ENCODE measurements at places on chromosomes 11 and 22.

DNA sequence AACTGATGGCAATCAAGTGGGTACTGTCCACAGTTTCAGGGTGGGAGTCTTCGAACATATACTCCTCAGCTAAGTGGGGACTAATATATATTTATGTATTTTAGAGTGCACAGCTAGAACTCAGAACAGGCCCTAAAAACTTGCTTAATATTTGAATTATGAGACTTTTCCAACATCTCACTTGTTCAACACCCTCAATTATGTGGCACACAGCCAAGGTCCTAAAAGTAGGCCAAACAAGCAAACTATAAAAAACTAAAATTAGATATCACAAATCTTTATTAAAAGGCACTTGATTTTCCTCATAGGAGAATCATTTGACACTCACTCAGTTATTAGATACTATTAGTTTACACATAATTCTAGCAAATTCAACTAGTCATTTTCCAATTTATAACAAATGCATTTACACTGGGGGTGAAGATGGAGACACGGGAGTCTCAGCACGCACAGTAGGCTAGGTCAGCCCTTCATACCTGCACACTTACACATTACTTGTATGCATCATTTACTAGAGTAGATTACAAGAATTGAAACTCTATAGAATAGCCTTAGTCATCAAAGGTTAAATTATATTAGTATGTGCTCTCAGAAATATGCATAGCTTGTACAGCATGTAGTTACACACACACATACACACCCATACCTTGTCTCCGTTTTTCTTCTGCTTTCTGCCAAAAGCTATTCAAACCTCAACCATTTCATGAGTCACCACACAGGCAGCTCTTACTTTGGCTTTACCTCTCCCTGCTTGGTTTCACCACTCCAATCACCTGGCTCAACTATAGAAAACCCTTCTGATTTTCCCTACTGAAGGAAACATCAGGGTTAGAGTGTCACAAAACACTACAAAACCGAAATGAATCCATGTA, 171.5 kb downstream of the SBF2 start:
- DNase-seq = no peak

DNA sequence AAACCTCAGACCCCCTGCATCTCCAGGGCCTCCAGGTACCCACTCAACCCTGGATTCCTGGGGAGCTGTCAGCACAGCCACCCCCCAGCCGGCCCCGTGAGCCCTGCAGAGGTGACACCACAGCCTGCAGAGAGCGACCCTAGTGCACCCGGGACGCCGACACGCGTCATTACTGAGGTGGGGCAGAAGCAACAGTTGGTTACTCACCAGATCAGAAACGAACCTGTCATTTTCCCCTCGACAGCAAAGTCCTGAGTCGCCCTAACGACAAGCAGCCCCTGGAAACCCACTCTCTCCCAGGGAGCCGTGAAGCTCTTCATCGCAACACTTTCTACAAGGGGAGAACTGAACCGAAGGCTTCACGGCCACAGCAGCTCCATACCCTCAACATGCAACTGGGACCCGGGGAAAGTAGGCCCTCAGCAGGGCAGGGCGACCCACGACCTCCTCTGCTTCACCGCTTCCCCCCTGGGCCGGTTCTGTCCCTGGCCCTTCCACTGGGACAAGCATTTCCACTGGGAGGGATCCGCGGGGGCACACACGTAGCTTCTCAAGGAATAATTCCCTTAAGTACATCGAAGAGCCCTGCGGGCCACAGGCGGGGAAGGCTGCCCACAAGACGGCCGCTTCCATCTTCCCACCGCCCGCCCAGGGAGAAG, 1.6 kb downstream of the BRD1 start:
- peak; percentile 43 for DNase-seq

DNA sequence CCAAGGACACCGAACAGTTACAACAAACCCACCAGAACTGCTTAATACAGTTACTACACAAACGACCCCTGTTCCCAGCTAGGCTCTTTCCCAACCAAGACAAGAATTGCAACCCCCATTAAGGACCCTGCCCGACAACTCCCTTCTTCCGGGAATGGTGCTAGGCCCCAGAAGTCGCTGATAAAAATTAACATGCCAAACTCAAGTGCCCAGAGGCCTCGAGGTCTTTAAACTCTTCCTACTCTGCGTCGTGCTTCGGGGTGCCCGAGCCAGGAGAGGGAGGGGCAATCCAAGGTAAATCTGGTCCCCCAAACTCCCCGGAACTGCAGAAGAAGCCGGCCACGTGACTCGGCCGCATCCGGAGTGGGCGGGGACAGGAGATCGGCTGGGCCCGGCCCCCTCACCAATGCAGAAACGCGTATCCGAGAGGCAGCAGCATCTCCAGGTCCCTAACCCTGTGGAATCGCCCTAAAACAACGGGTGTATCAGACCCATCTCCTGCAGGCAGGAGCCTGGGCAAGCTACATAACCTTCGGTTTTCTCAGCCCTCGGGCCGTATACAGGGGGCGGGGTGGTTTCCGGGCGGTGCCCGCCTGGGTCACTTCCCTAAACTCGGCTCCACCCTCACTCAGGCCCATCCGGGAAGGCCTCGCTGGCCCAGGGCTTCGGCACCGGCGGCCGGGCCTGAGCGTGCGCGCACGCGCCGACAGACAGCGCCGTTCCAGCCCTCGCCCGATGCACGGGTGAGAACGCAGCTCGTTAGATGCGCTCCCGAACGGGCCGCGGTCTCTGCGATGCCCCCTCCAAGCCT, 1.1 kb downstream of the CFL1 start:
- peak; percentile 87 for DNase-seq

DNA sequence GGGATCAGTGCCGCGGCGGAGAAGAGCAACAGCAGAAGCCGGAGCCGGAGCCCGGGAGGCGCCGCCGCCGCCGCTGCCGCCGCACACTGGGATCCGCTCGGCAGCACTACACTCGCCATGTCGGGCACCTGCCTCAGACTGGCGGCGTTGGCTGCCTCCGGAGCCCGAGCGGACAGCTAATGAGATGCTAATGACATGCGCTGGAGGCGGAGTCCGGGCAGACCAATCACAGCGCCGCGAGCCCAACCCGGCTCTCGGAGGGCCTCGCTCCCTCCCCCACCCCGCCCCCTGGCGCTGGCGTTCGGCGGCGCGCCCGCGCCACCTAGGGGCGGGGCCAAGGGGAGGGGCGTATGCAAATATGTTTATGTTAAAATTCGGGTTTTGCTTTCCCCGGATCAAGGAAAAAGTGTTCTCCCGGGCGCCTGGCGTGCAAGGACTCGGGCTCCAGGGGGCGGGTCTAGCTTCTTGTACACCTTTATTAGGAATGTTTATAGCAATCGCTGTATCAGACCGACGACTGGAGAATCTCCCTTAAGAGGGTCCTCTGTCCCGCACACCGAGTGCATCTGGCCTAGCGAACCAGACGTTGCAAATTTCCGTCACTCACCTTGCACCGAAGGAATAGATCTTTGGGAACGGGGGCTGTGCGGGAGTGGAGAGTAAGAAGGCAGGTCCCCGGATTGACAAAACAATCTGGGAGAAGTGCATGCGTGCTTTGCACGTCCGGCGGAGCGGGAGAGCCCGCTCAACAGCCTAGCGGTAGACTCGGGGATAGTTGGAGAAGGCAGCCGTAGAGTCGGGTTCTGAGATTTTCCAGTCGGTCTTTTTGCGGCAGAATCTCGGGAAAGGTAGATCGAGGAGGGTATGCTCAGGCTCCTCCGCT, at the start of gene CADM1:
Gene CADM1, minus strand, starts transcription at position 140 of the 883 bp plus-strand sequence.
- DNase-seq = peak; percentile 64

DNA sequence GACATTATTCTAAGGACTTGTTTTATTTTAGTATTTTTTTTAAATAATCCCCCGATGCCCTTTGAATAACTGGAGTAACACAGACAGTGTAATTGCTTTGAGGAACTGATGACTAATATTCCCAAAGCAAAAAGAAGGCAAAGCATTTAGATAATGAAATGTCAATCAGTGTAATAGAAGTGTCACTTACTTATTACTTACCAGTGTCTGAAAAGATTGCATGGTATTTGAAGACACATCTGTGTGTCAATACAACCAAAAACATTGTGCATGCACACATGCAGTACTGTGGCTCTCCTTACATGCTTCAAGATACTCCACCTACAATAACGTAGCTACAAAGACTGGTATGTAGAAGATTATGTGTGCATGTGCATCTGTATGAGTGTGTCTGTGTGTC, 264.0 kb upstream of the ANO5 start:
- no peak for DNase-seq

- no peak for DNase-seq
Observed at GRCh38 chr11:76625472-76626186, 44.9 kb downstream of the LRRC32 start.

DNA sequence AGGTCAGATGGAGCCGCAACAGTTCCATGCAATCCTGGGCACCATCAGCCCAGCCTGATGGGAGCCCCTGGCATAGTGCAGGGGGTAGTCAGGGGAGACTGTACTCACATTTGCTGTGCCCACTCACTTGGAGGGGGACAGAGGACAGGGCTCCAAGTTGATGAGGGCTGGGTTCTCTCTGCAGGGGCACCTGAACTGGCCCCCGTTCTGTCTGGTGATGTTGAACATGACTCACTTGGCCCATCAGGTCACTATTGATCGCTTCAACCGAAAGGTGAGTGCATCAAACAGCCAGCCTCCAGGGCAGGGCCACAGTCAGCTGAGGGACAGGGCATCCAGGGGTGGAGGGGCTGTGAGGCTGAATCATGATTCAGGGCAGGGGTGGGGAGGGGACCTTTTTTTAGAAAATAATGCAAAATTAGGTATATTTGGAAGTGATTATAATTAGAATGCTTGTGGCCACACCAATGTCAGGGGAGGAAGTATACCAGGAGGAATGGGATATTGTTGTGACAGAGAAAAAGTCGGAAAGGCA, 66.4 kb downstream of the OTOG start:
- no peak for DNase-seq

- DNase-seq = no peak
Observed at GRCh38 chr22:45650721-45651120, 20.9 kb upstream of the ATXN10 start.

DNA sequence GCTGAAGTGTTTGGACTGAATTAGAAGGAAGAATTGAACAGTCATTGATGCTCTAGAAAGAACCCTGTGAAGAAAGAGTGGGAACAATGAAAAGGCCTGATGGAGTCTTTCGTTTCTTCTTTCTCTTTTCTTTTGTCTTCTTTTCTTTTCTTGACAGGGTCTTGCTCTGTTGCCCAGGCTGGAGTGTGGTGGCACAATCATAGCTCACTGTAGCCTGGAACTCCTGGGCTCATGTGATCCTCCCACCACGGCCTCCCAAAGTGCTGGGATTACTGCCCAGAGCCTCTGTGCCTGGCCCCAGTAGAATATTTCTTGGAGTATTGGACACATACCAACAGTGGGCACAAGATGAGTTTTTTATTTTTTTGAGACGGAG, 1.1 kb downstream of the FEN1 start:
- DNase-seq = no peak

DNA sequence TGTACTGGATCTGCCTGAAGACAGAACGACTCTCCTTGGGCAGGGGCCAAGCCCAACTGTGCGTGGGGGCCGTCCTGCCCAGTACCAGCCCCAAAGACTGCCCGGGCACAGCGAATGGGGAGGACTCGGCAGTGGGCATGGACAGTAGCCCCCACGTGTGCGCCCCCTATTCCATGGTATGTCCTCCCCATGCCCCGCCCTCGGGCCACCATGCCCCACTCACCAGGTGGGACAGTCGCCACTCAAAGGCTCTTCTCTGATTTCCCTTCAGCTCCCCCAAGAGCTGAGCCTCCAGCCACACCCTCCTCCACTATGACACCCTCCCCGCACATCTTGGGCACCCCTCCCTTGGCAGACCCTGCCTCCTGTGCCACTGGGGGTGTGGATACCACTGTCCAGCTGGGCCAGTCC, 43.5 kb downstream of the GNB1L start:
- no peak for DNase-seq

- DNase-seq = no peak
Observed at GRCh38 chr11:95720195-95720594, 69.4 kb downstream of the FAM76B start.

GRCh38 chr22:28514321-28514821, 165.3 kb downstream of the TTC28 start:
- DNase-seq = no peak

- DNase-seq = no peak
Observed at GRCh38 chr11:134584706-134585445, 172.8 kb upstream of the B3GAT1 start.

DNA sequence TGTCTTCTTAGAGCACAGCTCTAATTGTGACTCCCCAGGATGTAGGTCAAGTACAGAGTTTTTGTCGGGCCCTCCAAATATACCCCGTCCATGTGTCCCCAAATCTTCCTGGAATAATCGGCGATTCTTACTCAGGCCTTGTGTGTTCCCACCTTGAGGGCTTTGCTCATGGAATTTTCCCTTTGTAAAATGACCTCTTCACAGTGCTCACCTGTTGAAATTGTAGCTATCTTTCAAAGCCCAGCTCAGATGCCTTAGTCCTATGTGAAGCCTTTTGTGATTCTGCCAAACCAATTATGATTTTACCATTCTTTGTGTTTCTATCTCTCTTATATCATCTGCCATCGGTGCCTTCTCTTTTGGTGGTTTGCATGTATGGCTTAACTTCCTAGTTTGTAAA, 30.1 kb upstream of the RAG2 start:
- DNase-seq = no peak

DNA sequence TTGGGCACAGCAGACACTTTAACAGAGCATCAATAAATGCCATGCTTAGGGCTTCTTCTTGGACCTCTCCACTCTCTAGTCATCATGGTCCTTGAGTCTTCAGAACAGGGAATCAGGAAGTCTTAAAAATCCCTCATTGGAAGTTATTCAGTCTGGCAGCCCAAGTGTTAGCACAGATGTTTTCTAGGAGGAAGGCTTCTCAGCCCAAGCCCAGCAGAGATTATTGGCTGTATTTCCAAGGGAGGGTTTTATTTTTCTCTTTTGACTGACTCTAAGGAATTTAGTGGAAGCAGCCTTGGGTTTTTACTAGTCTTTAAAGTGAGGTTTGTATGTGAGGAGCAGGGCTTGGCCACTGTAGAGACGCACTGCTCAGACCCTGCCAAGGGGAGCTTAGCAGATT, 41.9 kb downstream of the CEP164 start:
- DNase-seq = no peak

DNA sequence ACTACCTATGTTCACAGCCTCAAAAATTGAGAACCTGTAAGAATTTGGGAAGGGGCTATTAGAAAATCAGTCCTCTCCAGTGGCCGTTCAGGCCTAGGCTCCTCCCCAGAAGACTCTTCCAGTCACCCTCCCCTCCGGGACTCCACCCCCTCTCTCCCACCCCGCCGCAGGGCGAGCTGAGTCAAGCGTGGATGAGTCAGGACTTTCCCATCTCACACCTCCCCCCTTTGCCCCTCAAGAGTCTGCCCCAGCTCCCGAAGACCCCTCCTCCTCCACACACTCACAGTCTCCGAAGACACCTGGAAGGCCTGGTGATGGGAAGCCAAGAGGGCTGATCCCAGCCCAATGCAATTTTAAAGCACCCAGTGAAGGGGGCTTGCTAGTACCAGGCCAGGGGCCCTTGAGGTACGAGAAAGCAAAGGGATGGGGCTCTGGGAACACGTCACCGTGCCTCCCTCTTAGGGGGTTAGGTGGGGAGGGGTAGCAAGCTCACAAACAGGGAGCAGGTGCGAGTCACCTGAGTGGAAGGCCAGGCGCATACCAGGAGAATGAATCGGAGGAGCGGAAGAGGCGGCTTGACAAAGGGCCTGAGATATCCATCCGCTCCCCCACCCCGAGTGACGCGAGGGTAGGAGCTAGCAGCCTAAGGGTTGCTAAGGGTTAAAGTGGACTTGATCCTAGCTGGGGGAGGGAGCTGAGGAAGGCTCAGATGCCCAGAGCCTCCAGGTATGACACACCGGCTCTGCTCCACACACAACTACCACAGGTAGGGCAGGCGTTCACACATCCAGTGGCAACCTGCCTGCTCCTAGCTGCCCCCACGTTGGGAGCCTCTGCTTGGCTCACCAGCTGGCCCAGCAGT, 13.6 kb downstream of the BCL9L start:
- DNase-seq = peak; percentile 46
